Amygdala (tissue), 56 donors: ENCODE measurements at places on chromosomes 12 and 14.

- no peak for DNase-seq
Measured at GRCh38 chr12:79326222-79326621, 364.5 kb downstream of the PAWR start.

DNA sequence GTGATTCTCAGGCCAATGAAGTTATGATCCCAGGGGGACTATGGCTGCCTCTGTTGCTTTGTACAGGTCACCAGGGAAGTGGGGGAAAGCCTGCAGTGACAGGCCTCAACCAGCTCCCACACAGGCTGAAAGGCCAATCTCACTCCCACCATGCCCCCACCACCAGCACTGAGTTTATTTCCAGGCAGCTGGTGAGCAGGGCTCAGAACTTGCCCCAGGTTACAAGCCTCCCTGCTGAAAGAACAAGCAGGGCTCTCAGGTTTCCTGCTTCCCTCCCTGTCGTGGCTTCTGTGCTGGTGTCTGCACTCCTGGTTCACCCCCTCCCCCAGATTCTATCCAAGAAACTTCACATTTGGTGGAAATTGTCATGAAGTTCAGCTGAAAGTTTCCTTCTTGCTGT is 260.3 kb downstream of the CCDC59 start:
- no peak for DNase-seq

DNA sequence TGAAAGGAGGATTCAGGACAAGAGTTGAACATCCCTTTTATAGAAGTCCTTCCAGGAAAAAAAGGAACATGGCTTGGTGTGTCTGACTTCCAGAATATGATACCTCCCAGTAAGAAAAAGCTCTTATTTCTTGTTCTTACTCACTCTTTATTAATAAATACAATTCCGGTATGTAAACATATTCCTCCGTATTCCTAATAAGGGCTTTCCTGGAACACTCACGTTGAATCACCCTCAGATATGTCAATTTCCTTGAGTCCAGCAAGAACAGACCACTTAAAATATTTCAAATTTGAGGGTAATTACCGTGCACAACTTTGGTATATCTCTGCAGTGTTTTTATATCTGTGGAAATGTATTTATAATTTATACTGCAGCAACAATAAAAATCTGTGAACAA is 385.6 kb downstream of the SYT1 start:
- no peak for DNase-seq

DNA sequence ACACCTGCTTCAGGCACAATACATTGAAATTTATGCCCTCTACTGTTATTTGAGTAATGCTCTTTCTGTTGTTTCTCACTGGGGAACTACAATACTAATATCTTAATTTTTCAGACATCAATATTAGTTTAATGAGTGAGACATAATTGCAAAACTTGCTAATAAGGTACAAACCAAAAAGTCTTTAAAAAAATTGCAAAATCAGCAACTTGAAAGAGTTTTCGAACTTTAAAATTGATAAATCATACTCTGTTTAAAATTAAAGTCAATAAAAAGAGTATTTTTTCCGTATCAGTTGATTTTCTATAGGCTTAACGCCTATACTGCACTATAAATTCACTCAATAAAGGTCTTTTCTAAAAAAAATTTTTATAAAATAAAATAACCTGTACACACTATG is 1735.9 kb upstream of the SEL1L start:
- DNase-seq, result no peak

DNA sequence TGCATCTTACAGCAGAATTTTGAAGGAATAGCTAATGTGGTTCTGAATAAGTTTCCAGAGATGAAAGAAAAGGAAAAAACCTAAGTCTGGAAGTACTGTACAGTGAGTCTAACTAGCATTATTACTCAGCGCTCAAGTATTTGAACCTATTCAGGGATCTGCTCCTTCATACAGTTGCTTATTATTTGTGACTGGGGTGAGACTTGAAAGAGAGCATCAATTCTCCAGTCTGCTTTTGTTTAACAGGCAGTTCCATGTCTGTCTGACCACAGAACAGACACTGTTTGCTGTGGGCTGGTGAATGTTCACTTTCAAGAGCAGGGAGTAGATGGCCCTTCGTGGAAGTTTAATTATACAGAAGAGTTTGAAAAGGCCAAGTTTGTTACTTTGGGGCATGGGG is 9.3 kb downstream of the ETV6 start:
- DNase-seq, result no peak

GRCh38 chr14:72902801-72903530 is 9.1 kb upstream of the DPF3 start:
- no peak for DNase-seq

GRCh38 chr12:75438059-75438754 is 42.3 kb upstream of the GLIPR1 start:
- DNase-seq, result no peak

DNA sequence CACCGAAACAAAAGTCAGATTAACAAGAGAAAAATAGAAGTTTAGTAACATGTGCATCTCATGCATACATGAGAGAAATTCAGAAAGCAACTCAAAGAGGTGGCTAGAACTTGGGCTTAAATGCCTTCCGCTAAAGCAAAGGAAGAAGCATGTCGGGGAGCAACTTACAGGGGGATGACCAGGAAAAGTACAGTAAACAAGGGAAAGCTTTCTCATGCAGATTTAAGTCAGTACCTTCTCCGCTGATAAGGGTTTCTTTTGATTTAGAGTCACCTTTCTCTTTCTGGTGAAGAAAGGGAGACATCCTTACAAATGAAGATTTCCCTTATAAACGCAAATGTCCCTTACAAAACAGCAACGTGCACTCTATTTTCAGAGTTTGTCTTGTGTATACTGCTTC is 6.0 kb upstream of the RNASE6 start:
- DNase-seq, result no peak

- no peak for DNase-seq
Measured at GRCh38 chr12:92971859-92972524, 42.9 kb upstream of the EEA1 start.

DNA sequence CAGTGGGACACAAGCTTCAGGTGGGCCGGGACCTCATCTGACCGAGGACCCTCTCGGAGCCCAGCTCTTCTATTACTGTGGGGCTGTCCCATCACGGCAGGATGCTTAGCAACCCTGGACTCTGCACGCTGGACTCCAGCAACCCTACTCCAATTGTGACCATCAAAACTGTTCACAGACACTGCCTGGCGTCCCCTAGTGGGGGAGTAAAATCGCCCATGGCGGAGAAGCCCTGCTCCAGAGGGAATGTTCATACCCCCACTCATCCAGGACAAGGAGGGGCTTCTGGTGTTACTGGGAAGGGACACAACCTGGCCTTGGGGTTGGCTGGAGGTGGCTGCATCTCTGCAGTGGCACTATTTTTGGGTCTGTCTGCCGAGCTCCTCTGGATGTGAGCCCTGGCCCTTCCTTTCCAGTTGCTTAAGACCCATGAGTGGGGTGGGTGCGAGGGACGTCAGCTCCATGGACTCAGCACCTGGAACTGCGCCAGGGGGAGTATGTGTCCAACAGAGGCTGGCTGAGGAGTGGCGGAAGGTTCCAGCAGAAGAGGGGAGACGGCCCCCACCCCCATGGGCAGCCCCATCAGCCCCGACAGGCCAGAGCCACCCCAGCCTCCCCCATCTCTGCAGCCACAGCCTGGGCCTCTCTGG is 103.8 kb downstream of the RFLNA start:
- DNase-seq, result no peak

DNA sequence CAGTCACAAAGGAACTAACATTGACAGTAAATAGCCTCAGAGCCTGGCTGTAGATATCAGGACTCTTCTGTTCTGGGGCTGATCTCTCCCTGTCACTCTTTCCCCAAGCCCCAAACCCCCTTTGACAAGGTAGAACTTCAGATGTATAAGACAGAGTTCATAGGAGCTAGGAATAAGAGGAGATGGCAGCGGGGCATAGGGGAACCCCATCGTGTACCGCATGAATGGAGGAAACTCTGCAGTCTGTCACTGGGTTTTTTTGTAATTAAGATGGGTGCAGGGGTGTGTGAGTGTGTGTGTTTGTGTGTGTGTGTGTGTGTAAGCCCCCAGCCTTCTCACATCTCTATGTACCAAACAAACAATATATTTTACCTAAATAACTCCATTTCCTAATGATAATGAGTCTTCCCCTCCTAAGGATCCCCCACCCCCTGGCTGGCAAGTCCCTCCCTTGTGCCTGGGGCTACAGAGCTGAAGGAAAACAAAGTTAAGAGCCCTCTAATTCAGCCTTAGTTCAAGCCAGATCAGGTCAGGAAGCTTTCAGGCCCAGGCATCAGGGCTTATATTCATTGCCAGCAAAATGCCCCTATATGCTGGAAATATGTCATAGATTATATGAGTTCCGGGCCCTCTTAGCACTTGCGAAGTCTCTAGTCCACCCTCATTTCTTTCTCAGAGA is 9.1 kb upstream of the HOXC4 start:
- DNase-seq, result no peak

GRCh38 chr14:73589116-73589515 is 2.6 kb upstream of the ACOT4 start:
- DNase-seq, result no peak

- no peak for DNase-seq
Measured at GRCh38 chr14:96710060-96710666, 87.0 kb upstream of the VRK1 start.

DNA sequence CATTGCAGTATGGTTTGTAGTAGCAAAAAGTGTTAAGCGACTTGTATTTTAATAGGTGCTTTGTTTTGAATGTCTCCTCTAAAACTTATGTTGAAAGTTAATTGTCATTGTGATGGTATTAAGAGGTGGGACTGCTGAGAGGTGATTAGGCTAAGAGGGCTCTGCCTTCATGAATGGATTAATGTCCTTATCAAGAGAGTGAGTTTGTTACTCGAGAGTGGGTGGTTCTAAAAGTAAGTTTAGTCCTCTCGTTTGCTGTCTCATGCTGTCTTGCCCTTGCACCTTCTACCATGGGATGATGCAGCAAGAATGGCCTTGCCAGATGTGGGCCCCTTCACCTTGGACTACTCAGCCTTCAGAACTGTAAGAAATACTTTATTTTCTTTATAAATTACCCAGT is 17.4 kb downstream of the ZDHHC17 start:
- no peak for DNase-seq
